ENCODE measurements at places on chromosomes 2 and 18.

DNA sequence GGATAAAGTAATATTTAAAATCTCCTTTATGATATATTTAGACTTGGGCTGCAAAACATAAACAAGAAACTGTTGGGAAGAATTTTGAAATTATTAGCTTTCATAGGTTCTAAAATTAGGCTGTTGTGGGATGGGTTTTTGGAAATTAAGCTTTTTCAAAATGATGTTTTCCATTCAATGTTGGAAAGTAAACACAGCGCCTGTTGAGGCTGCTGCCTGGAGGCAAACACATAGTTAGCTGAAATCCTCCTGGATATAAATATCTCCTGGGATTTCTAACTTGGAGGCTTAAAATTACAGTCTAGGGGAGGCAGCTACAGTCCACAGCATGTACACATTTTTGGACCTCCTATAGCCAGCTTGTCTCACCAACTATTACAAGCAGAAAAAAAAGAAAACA, 197.3 kb downstream of the DCC start:
- DNase-seq = no peak

- no peak for DNase-seq
Observed at GRCh38 chr2:129462967-129463366, 516.5 kb upstream of the RAB6C start.

DNA sequence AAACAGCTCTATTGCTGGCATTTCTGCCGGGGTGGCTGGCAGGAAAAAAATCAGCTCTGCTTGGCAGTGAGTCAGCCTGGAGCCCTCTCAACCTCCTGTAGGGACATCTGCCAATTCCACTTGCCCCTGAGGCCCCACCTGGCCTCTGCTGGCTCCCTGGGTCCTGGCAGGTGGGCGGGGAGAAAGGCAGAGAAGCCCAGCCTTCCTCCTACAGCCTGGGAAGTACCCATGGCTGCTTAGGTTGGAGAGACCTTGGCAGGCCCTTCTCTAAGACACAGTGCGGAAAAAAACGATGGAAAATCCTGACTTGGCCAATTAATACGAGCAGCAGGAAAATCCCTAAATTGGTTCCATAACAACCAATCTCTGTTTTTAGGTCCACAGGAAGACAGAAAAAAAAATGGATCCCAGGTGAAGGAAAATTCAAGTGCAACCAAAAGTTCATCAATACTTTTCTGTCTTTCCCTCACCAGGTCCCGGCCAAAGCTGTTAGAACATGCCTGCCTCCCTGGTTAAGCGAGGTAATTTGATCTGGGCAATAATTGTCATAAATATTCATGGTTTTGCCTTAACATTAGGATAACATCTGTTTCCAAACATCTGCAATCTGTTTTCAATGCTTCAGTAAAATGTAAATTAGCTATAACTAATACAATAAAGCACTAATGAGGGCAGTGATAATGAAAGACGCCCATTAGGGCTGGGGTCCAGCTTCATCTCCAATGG, 245.9 kb downstream of the TFCP2L1 start:
- no peak for DNase-seq

DNA sequence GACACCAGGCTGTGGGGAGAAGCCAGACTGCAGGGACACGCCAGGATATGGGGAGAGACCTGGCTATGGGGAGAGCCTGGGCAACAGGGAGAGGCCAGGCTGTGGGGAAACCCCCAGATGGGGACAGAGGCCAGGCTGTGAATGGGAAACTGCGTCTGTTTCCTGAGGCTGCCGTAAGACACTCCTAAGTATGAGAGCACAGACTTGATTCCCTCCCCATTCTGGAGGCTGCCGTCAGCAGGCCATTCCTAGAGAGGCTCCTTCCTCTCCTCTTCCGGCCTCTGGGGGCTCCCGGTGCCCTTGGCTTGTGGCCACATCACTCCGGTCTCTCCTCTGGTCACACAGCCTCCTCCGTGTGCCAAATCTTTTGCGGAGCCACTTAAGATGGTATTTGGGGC, 32.3 kb downstream of the ADI1 start:
- no peak for DNase-seq

DNA sequence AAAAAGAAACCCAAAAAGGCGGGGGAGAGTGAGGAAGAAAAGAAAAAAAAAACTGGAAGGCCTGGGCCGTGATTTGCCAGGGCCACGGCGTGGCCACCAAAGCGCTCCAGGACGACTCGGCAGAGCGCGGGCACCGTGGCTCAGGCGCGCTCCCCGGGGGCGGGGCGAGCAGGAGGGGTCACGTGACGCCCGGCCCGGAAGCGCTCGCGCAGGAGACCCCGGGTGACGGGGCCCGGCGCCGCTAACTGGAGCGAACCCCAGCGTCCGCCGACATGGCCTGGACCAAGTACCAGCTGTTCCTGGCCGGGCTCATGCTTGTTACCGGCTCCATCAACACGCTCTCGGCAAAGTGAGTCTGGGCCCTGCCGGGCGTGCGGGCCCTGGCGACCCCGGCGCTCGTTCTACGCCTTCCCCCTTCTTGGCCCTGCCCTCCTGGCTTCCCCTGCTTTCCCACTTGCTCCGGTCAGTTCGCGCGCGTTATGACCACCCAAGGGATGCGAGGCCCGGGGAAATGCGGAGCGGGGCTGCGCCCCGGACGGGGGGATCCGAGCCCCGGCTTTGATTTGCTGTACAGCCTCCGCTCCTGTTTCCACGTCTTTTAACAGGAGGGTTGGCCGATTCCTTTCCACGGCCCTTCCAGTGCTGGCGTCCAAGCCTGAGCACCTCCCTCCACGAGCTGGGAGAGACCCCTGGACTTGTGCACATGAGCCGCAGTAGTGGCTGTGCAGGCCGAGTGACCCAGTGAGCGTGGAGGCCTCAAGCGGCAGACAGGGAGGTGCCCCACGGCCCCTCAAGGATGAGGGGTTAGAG, at the start of gene SLC35F6:
Gene SLC35F6, plus strand, starts transcription at position 207 of the 810 bp plus-strand sequence. Its CDS starts 66 bp downstream, at position 273.
- DNase-seq = peak; percentile 80

GRCh38 chr18:36183987-36184386, 3.3 kb upstream of the MOCOS start:
- DNase-seq = no peak

DNA sequence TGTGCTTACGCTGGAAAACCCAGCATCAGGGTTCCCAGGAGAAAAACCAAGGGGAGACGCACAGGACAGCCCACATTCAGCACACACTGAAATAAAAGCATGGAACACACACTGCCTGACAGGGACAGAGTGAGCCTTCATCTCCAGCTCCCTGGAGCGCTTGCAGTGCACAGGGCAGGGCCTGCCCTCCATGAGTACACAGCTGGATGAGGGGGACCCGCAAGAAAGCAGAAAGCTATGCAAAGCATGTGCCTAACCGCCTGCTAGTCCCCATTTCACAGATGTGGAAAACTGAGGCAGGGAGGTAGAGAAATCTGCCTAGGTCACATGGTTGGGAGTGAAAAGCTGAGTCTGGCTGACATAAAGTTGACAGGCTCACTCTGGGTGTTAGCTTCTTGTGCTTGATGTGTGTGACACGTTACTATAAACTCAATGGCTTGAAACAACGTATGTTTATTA, 187.1 kb downstream of the HDAC4 start:
- DNase-seq = no peak

Measured in endothelial cell (in vitro differentiated cells).